NCI-H524 treated with DMSO at 0.1 percent for 48 hours (cell line): ENCODE measurements at places on chromosomes 7 and 10.
A peak's percentile ranks its signal among the peaks of the same experiment; 100 is the strongest.

- no peak for DNase-seq
These were observed 49.6 kb downstream of the MPP7 start for GRCh38 chr10:28253169-28253785.

DNA sequence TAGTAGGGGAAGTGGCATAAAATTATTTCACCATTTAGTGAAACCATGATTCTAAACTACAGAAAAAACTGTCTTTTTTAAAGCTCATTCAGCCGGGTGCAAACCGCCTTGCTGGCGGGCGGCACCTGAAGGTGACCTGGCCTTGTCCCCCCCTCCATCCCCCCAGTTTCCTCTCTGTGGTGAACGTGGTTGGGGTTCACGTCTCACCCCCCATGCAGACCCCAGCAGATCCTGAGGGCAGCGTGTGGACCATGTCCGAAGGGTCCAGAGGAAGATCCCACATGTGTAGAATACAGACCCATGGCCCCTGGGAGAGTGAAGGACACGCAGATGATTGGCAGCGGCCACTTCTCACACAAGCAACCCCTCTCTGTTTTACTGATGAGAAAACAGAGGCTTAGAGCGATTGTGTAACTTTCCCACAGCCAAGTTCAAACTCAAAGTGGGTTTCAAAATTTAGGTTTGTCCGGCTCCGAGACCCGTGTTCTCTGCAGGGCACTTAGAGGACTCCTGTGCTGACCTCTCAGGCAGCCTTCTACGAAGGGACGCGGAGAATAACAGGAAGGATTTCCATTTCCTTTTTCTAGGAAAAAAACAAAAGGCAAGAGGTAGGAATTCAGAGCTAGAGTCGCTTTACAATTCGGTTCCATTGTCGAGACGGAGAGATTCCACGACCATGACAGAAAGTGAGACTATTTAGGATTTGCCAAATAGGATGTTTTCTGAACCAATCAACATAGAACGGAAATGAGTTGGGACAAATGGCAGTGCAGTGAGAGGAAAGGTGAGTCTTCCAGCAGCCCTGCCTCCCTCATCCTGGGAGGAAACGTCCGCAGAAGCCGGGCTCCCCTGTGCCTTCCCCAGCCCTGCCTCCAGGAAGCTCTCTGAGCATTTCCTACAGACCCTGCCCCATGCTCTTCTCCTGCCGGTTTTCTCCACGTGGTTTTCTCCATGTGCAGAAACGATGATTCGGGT, 67.6 kb upstream of the PITRM1 start:
- DNase-seq, result no peak

GRCh38 chr7:36512616-36513015, 123.0 kb downstream of the ANLN start:
- no peak for DNase-seq

- no peak for DNase-seq
These were observed 24.6 kb upstream of the ITGA8 start for GRCh38 chr10:15744217-15744865.

DNA sequence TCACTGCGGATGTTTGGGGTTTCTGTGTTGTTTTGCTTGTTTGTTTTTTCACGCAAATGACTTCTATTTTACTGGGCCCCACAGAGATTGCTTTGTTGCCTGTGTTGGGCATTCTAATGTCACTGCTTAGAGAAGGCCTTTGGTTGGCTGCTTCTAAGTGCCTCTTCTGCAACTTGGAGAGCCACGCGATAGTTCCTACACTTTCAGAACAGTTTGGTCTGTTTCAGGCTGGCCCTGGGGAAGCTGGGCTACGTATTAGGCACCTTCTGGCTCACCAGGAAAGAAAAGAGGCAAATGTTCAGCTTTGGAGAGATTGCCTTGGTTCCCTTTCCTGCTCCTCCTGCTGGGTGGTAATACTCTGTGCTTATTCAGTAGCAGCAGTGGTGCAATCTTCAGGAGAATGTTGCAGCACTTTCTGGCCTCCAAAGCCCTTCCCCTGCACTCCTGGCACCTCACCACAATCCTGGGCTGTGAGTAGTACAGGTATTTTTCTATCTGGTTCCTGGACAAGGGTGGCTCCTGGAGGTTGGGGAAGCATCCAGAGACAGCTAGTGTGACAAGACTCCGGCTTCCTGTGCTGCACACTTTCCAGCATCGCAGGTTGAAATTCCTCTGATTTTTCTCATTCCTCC, 1.2 kb downstream of the ANTXRL start:
- no peak for DNase-seq

GRCh38 chr10:85900487-85900886, 466.1 kb downstream of the GRID1 start:
- DNase-seq, result no peak

DNA sequence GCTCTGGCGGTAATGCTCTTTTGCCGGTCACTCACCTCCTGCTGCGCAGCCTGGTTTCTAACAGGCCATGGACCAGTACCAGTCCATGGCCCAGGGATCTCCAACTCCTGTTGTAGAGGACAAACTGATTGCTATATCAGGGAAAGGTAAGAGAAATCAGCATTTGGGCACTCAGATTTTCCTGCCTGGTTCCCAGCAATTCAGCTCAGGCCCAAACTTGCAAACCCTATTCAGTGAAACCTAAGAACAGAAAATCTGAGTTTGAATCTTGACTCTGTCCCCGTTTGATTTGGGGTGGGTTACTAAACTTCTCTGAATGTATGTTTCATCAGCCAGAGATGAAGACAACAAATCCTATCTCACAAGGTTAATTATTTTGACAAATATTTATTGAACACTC, 77.4 kb downstream of the GFRA1 start:
- no peak for DNase-seq

- no peak for DNase-seq
These were observed 53.7 kb upstream of the ZNF32 start for GRCh38 chr10:43702213-43702935.

- DNase-seq, result no peak
These were observed 55.1 kb downstream of the ANKMY2 start for GRCh38 chr7:16590424-16590823.

GRCh38 chr7:35571611-35572240, 123.2 kb downstream of the HERPUD2 start:
- DNase-seq, result no peak

DNA sequence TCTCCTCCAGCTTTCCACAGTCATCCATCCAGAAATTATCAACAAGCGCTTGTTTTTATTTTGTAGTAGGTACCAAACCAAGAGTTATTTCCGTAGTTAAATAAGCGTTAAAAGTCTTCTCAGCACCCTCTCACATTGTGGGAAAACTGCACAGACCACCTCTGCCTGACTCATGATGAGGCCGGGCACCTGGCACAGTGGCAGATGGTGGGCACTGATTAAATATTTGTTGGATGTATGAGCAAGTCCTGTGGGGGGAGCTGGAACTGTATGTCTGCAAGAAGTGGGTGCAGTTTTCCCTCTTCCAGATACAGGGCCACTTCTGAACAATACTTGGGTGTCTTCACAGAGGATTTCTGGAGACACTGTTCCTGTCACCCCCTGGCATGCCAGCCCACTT, 5.3 kb upstream of the REPIN1 start:
- peak; percentile 18 for DNase-seq

DNA sequence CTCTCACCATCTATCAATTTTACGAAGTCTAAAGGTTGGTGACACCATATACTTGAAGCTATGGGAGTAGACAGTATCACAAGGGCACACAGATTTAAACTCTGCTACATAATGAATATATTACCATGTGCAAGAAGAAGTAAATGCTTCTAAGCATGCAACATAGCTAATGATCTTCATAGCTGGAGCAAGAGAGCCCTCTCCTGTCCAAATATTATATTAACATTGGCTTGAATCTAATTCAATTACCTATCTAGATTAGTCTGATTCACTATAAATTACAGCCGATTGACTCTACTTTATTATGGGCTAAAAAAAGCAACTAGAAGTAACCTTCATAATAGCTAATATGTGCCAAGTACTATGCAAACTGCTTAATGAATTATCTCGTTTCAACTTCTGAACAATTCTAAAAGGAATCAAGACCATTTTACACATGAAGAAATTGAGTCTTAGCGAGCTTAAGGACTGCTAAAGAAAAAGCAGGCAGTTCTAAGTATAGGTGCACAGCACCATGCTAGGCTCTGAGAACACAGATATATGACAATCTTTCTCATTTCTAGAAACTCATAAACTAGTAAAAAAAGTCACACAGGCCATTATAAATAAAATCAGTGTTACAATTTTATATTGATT, 21.9 kb downstream of the FRA10AC1 start:
- DNase-seq, result peak; percentile 8

GRCh38 chr10:34821587-34822585, 6.8 kb upstream of the PARD3 start:
- no peak for DNase-seq

DNA sequence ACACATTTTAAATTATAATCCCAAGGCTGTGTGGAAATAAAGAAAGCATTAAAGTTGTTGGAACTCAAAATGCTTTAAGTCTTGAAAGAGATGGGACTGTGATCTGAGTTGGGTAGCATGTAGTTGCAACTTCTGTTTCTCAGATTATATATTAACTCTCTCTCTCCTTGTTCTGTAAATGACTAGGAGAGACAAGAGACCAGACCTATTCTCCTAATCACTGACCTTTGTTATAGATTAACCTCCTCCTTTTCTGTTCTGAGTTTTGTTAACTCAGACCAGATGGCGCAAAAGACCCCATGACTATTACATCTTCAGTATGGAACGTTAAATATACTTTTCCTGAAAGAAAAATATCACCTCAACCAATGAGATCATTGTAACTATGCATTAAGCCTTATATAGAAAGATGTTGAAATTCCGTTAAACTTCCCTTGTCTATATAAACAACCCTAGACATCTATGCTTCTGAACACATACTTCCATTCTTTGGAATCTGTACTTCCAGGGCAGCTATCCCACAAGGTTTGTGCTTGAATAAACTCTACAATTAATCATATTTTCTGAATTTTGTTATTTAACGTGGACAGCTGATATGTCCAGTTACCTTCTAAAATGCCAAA, 143.5 kb upstream of the TRIM24 start:
- no peak for DNase-seq

GRCh38 chr10:113945075-113945686, 90.7 kb downstream of the NHLRC2 start:
- DNase-seq, result no peak

GRCh38 chr10:24979685-24980084, 27.3 kb upstream of the PRTFDC1 start:
- no peak for DNase-seq

DNA sequence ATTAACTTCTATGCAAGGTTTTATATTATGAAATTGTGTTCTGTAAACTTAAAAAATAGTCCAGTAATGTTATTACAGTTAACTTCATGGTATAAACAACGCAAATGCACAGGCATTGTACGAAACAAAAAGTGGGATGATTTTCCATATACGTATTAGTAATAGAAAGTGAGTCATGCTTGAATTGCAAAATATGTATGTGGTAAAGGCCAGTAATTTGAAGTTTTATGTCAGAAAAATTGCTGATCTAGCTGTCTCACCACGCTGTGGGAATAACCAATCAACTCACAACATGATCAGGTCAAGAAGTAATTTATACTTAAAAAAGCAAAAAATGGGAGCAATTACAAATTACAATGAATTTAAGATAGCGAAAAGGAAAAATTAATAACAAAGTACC, 37.0 kb upstream of the GLI3 start:
- no peak for DNase-seq

DNA sequence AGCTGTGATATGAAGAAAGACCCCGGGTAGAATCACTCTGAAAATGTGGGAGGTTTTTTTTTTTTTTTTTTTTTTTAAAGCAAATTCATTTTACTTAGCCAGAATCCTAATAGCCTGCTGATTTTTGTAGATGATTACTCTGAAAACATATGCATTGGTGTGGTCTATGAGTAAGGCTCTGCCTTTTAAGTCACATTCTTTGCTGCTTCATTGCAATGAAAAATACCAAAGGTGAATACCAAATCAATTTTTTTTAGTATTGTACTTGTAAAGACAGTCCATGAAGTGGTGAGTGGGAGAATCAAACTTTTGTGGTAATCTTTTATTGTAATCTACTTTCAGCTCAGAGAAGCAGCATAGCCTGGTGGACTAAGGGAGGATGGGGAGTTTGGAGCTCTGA, 130.3 kb downstream of the SDK1 start:
- DNase-seq, result no peak

DNA sequence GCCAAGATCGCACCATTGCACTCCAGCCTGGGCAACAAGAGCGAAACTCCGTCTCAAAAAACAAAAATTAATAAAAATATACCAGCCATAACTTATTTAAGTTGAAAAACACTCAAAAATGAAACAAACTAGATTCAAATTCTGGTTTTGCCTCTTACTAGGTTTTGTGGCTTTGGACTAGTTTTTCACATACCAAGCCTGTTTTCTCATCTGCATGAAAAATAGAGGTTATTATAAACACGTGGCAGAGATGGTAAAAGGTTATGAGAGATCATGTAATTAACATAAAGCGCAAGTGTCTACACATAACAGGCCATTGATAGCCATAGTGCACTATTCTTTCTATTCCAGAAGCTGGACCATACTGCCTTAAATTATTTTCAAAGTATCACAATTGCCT, 35.5 kb upstream of the CABCOCO1 start:
- DNase-seq, result no peak

DNA sequence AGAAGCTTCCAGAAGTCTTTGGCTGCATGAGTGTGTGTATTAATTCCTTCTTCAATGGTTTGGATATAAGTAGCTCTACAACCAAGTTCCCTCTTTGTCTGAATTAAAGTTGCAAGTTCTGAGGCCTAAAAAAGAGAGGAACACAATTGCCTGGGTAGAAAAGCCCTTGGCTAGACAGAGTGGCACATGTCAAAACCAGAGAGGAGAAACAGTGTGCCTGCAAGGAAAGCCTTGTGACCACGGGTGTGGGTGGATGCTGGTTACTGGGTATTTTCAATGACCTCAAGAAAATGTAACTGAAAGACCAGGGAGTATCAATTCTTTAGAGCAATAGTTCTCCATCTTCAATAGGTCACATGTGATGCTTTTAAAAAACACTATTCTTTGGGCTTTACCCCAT, 148.3 kb downstream of the SVIL start:
- no peak for DNase-seq

DNA sequence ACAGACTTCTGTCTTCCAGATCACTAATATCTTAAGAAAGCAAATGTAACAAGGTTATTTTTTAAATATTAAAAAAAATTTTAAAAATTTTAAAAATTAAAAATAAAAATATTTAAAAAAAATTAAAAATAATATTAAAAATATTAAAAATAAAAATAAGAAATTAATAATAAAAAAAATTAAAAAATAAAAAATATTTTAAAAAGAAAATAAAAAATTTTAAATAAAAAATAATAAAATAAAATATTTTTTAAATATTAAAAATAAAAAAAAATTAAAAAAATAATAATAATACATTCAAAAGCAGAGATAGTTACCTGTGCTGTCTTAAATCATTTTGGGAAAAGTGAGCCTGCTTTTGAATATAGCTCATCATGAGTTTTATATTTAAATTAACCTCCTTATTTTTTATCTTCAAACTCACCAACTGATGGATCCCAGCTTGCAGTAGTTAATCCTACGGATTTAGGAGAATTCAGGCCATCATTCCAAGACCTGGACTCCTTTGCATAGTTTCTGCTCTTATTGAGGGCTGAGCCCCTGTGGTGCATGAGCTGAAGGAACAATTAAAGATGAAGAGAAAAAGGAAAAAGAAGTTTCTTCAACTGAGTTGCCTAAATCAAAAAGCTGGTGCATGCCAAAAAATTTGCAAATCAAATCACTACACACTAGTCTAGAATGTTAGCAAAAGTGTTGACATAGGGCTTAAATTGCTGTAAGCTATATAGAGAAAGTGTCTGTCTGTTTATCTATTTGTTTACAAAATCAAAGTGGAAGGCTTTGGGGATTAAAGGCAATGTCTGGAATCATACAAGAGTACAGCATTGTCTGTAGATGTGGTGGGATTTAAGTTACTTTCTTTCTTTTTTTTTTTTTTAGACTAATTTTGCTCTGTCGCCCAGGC, 50.5 kb upstream of the ZNF438 start:
- no peak for DNase-seq
